Right cardiac atrium (tissue), 5 donors: ENCODE measurements at places on chromosomes 5 and 9. TPM values are rescaled to one million over a fixed set of nuclear protein-coding genes. Genes with fewer than 3 reads are reported as not detected.

TRAF2 gene
- 8.2 TPM for total RNA-seq

GRCh38 chr5:147893820-147894219 lies 12.5 kb downstream of the C5orf46 start:
- DNase-seq: no peak

- no peak for DNase-seq
Measured at GRCh38 chr5:98121036-98121936, 652.2 kb upstream of the RGMB start.

DNA sequence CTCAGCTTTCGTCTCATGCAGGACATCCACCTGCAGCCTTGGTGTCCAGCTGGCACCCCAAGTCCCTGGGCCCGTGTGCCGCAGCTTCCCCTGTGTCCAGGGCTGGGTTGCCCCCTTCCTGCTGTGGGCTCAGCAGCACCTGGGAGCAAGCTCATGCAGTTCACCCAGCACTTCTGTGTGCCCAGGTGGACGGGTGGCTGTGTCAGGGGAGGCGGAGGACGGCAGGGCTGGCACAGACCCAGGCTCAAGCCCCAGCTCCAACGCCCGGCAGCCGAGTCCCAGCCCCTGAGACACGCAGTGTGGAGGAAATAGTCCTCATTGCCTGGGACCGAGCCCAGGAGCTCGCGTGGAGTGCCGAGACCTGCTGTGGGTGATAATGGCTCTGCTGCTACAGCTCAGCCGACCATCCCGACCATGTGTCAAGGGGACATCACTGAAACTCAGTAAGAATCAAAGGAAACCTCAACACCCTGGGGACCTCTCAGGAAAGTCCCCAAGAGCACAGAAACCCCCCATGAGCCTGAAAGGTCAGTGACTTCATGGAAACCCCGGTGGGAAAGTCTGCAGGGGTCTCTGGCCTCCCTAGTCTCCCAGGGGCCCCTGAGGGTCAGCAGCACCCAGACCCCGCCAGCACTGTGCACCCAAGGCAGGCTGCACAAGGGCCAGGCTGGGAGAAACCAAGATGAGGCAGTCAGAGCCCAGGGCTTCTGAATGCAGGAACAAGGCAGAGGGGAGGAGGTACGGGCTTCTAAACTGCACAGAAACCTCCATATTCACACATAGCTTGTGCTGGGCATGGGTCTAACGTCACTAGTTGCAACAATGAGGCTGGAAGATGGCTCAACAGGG lies 38.8 kb downstream of the LPCAT1 start:
- DNase-seq: peak; percentile 49

DNA sequence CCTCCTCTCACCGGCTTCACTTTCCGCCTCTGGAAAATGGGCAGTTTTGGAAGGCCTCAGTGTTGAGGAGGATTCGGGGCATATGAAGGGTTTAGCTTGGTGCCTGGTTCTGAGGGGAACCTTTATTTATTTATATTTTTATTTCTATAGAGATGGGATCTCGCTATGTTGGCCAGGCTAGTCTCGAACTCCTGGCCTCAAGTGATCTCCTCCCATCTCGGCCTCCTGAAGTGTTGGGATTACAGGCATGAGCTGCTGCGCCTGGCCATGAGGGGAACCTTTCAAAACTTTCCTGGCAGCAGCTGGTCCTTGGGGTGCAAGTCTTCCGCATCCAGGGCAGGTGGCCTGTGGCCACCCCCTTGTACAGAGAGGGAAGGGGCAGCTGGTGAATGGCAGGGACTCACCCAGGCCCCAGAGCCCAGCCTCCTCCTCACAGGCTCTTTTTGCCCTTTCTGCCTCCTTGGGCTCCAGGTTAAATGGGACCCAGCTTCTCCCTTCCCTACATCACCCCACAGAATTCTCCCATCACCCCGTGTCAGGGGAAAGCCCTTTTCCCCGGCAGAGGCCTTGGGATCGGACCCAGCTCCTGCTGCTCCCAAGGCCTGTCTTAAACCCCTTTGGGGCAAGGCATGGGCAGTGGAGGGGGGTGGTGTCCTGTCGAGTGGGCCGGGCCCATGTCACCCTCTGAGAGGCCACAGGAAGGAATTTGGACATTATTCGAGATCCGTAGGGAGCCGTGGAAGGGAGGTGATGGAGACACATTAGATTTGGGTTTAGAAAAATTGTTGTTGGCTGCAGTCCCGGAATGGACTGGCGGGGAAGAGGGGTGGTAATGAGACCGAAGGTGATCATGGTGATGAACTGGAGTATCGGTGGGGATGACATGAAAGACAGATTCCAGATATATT lies 5.9 kb downstream of the NCS1 start:
- DNase-seq: no peak

DNA sequence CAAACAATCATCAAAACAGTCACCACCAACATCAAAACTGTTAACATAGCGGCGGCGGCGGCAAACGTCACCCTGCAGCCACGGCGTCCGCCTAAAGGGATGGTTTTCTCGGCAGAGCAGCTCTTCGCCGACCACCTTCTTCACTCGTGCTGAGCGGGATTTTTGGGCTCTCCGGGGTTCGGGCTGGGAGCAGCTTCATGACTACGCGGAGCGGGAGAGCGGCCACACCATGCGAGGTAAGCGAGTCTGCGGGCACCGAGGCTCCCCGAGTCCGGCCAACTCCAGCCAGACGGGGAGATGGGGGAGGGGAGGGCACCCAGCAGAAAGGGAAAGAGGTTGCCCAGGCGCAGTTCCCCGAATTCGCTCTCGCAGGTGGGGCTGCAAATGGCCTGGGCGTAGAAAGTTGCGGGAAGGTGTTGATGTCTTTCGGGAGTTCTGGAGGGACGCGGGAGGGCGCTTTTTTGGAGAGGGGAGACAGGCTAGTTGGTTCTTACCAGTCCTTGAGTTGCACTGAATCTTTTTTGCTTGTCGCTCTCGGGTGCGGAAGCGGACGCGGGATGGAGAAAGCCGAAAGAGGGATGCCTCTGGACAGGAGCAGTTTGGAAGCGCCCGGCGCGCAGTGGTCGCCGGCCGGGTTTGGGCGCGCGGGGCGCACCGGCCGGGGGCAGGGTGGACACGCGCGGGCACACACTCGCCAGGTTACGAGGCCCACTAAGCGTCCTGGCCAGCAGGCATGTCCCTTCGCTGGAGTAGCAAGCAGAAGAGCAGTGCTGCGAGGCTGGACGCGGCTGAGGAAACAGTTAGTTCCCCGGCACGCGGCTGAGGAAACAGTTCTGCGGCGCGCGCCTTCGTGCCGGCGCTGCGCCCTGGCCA lies 849 bp downstream of the RORB start:
- DNase-seq: no peak

GRCh38 chr9:19102181-19102630 lies 498 bp downstream of the HAUS6 start:
- peak; percentile 77 for DNase-seq

DNA sequence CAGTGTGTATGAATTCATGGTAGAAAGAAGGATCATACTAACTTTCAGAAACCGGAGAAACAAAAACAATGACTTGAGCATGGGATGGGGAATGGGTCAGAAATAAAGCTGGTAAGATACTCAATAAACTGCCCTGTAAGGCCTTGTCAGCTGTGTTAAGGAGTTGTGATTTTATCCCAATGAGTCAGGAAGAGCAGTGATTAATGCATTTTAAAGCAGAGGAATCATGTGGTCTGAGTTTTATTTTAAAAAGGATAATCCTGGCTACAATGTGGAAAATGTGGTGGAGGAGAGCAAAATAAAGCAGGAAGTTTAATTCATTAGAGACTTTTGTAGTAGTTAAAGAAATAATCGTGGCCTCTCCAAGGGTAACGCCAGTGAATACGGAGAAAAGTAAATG lies 28.7 kb downstream of the DHX29 start:
- DNase-seq: no peak

SPAAR gene
- 8.0 TPM for total RNA-seq

FRRS1L gene
- 3.9 TPM for total RNA-seq

NMUR2 gene
- total RNA-seq: 0.62 TPM

GRCh38 chr5:59143926-59144333 lies 561.1 kb downstream of the RAB3C start:
- no peak for DNase-seq

GRCh38 chr5:77210964-77211690 lies 647 bp downstream of the PDE8B start:
- peak; percentile 48 for DNase-seq

GRCh38 chr5:135100011-135100410 lies 66.0 kb upstream of the PITX1 start:
- DNase-seq: no peak

OTULINL gene
- total RNA-seq: 4.6 TPM

DNA sequence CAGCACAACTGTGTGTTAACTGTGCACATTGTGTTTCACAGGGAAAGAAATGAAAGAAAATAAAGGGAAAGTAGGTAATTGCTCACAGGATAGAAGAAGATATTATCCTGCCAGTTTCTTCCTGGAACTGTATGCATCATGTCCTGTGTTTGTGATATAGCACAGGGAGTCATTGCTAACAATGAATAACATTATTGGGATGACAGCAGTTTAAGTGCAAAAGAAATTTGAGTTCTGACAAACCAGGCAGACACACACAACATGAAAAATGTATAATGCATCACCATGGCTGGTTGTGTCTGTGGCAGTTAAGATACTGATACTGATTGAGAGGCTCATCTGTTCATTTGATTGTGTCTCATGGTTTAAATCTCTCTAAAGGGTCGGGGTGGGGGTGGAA lies 145.4 kb downstream of the SPATA31D1 start:
- DNase-seq: no peak

- no peak for DNase-seq
Measured at GRCh38 chr9:130972277-130972956, 33.4 kb upstream of the FIBCD1 start.

DNA sequence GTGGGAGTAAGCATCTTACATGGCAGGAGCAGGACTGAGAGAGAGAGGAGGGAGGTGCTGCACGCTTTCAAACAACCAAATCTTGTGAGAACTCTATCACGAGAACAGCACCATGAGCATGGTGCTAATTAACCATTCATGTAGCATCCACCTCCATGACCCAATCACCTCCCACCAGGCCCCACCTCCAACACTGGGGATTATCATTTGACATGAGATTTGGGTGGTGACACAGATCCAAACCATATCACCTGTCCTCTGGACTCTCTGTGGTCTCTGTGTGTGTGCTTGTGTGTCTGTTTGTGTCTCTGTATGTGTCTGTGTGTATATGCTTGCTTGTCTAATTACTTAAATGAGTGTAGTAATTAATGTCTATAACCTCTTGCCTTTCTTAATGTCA lies 31.1 kb downstream of the SEC61B start:
- DNase-seq: no peak

DNA sequence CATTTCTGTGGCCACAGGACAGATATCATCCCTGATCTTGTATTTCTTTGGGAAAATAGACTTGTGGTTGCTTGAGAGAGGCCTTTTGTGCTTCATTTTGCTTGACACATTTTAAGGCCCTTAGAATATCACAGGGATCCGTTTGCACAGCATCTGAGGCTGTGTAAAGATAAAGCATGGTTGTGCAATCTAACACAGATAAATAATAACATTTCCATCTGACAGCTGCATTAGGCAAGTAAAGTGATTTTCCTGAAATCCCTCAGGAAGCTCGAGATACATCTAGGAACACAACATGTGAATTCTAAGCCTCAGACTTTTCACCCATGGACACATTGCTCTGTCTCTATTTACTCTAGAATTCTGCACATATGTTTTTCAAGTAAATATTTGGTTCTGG lies 212.8 kb upstream of the ADAMTSL1 start:
- DNase-seq: no peak

IFNB1 gene
- not detected for total RNA-seq

DNA sequence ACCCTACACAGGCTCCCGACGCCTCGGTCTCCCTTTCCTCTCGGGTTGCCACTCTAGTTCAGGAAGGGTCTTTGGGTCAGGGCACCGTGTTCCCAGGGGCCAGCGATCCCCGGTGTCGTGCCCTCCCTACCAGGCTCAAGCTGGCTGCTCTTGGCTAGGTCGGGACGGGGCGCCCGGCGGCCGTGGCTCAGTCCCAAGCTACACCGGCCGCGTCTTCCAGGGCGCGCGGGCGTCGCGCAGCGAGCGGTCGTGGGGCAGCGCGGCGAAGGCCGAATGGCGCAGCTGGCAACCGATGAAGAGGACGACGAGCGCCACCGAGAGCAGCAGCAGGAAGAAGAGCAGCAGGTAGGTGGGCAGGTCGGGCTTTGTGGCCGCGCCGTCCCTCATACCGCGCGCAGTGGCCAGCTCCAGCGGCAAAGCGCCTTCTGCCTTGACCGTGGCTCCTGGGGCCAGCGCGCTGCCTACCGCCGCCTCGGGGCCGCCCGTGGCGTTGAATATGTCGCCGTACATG lies 892 bp downstream of the SMIM32 start:
- no peak for DNase-seq

SLC46A2 gene
- total RNA-seq: not detected

DNA sequence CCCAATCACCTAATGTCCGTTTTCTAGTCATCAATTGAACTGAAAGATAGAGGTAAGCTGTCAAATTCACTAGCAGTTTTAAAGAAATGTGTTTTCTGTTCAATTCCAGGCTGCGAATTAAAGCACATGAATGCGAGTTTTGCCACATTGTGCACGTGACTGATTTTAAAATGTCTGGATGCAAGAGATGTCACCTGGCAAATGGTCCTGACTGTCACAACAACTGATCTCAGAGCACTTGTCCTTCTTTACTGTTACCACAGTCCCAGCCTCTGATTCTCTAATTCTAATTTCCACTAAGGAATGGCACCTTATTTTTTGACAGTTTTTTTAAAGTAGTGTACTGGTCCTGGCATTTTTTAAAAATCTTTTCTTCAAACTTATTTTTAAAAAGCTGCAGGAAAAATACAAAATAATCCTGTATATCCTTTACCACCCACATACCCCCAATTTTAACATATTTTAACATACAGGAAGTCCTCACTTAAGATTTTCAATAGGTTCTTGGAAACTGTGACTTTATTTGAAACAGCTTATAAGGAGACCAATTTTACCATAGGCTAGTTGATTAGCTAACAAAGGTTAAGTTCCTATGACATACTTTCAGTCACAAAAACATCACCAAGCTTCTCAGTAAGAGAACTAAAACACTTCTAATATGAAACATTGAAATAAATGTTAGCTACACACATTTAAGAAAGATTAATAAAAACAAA lies 1364.3 kb downstream of the EFNA5 start:
- no peak for DNase-seq

DNA sequence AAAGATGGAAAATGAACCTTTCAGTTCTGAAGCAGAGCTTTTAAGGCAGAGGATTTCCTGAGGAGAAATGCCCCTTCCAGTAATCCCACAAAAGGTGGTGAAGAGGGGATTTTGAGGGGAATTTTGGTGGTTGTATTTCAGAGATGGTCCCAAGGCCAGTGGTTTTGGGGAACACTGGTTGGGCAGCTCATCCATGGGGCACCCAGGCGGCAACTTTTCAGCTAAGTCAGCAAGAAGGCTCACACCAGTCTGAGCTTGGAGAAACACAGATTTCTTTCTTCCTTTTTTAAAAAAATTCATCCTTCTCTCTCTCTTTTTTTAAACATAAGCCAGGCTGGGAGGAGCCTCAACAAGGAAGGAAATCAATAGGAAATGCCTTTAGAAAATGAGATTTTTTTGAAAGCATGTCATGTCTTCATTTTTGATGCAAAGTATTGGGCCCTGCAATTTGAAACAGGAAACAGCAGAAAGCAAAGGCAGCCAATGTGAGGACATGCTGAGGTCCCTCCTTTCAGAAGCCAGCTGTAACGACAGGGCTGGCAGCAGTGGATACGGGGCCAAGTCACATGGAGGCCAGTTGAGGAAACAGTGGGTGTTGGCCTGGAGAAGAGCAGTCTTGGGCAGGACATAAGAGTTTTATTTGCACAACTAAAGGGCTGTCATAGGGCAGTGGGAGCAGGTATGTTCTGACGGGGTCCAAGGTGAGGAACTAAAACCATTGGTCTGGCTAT lies 155.3 kb upstream of the KLF4 start:
- DNase-seq: peak; percentile 67

GRCh38 chr9:93246111-93246510 lies 62.2 kb downstream of the WNK2 start:
- DNase-seq: no peak

- no peak for DNase-seq
Measured at GRCh38 chr5:60487476-60487875, 212.5 kb downstream of the DEPDC1B start.

MEIKIN gene
- not detected for total RNA-seq
